NCI-H2081 treated with DMSO at 0.1 percent for 48 hours (cell line): ENCODE measurements at places on chromosomes 13 and 19.

GRCh38 chr19:28465371-28466086, 747.4 kb downstream of the UQCRFS1 start:
- no peak for DNase-seq

DNA sequence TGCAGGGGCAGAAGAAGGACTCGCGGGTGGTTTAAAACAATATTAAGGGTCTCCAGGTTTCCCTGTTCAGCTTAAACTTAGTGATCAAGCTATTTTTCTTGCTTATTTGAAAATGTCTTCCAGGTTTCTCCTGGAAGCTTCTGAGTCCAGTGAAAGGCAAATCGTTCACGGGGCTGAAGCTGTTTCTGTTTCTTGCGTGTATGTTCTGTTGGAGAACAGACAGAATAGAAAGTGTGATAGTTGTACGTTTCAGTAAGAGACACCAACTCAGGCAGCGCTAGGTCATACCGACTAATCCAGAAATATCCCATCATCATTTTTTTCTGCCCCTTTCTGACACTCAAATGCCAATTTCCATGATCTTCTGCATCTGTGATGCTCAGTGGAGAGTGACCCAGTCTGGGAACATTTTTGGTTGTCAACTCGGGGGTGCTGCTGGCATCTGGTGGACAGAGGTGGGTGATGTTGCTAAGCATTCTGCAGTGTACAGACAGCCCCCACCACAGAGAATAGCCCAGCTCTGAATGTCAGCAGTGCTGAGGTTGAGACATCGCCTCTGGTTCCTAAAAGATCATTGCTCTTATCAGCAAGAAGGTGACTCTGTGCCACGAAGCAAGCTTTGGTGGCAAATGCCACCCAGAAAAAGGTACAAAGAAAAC, 4.3 kb downstream of the KLF2 start:
- DNase-seq = no peak

DNA sequence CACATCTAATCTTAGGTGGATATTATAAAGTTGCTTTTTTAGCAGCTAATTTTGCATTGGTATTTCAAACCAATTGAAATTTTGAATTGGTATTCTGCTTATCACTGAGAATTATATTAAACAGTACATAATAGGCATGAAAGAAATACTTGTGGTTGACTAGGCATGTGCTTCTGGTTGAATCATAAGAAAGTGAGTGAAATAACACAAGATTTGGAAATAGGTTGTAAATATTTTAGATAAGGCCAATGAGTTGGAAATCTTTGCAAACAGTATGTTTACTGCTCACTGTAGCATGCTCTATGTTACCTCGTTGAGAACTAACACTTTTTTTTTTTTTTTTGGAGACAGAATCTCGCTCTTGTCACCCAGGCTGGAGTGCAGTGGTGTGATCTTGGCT, 66.8 kb upstream of the RFC3 start:
- DNase-seq = no peak

- no peak for DNase-seq
Measured at GRCh38 chr13:27988520-27988919, at the start of gene URAD. Gene URAD (minus strand): TSS chr13:27988693. CDS start chr13:27988637, 56 bp downstream.

- DNase-seq = no peak
Measured at GRCh38 chr13:79642596-79642995, 161.6 kb downstream of the NDFIP2 start.

DNA sequence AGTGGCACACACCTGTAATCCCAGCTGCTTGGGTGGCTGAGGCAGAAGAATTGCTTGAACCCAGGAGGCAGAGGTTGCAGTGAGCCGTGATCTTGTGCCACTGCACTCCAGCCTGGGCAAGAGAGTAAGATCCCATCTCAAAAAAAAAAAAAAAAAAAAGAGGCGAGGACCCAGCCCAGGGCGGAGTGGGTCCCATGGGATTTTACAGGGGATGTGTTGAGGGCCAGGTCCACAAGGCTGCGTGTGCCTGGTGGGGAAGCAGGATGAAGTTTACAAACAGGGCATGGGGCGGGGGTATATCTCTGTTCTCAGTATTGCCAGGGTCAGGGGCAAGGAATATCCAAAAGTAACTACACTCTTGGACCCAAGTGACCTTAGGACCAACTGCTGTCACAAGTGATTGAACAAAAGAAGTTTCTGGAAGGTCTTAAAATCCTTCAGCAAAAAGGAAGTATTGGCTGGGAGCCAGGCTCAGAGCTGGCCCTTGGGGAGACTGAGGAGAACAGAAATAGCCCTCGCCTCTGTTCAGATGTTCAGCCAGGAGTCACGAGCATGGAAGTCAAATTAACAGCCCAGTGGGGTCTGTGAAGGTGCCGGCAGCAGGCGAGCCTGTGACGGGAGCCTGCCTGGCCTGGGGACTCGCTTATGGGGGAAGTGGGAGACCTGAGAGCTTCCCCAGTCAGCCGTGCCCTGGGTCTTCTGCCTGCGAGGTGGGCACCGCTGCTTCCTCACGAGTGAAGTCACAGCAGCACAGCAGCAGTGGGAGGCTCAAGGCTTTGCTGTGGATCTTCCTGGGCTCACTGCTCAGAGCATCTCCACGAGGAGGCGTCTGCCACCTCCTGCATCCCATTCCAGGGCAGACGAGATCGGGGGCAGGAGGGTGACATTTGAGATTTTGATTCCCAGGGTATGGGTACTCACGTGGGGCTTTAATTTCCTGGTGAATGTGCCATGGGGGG, 6.4 kb downstream of the MYO9B start:
- no peak for DNase-seq

- DNase-seq = no peak
Measured at GRCh38 chr19:3441986-3442329, 38.4 kb downstream of the SMIM24 start.

DNA sequence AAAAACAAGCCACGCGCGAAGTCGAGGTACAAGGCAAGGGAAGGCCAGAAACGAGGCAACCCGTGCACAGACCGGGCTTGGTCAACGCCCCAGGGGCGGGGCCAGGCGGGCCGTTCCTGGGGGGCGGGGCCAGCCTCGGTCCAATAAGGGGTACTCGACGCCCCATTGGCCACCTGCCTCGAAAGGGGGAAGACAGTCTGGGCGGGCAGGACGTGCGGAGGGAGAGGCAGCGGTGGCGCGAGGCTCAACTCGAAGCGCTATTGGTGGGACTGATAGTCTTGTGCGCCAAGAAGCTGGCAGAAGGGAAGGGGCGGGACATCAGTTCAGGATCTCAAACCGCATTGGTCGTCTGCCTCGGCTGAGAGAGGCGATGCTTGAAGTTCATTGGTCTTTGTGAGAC, at the start of gene LYPD4:
Gene LYPD4 (minus strand): TSS at position 83 of the 400 bp plus-strand sequence. CDS start 5,398 bp downstream, outside the sequence.
- DNase-seq = no peak

GRCh38 chr19:13020002-13020414, 24.7 kb downstream of the NFIX start:
- DNase-seq = no peak

DNA sequence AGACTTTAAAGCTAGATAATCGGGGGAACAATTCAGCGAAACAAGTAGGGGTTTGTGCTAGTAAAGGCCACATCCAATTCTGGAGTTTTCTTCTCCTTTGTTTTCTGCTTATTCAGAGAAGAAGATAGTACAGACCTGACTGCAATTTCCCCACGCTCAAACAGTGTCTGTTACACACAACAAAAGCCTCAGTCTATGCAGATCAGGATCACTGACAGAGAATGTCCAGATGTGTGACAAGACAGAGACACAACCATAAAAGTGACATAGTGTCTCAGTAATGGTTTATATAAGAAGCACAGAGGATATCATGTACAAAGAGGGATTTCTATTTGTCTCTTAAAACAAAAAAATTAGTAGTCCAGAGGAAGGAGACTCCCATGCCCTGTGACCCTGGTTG, 70.7 kb upstream of the GTF3A start:
- no peak for DNase-seq
